Activated T-helper 1 cell treated with anti-CD3 and anti-CD28 coated beads, Interleukin-12 subunit alpha, Interleukin-12 subunit beta, Interleukin-2, Interleukin-4 antibody, amounts not matched to agents 30 ng/mL and 10 ng/mL and 1 ng/mL, durations not matched to agents 14 hours and 24 hours and 36 hours (primary cell): ENCODE measurements at places on chromosomes 7 and 10. TPM values are rescaled to one million over a fixed set of nuclear protein-coding genes. Genes with fewer than 3 reads are reported as not detected.

DNA sequence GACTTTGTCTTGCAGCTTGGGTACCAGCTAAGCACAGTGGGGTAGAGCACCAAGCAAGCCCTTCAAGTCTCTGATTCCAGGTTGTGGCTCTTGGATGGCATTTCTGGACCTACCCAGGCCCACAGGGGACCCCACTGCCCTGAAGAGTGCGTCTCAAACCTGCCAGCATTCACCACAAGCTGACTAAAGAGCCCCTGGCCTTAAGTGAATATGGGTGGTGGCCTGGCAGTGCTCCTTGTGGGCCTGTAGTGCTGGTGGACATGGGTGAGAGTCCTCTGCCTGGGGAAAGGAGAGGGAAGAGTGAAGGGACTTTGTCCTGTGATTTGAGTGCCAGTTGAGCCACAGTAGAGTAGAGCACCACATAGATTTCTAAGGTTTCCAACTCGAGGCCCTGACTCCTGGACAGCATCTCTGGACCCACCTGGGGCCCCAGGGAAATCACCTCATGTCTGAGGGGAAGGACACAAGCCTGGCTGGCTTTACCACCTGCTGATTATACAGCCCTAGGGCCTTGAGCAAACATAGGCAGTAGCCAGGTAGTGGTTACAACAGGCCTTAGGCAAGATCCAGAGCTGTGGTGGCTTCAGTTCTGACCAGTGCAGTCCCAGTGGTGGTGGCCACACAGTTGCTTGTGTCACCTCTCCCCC is 23.7 kb downstream of the GSDME start:
- DNase-seq = no peak

- no peak for DNase-seq
Measured at GRCh38 chr10:31404640-31405039, 85.6 kb downstream of the ZEB1 start.

GRCh38 chr7:114107522-114107921 is 188.7 kb upstream of the PPP1R3A start:
- DNase-seq = no peak

DNA sequence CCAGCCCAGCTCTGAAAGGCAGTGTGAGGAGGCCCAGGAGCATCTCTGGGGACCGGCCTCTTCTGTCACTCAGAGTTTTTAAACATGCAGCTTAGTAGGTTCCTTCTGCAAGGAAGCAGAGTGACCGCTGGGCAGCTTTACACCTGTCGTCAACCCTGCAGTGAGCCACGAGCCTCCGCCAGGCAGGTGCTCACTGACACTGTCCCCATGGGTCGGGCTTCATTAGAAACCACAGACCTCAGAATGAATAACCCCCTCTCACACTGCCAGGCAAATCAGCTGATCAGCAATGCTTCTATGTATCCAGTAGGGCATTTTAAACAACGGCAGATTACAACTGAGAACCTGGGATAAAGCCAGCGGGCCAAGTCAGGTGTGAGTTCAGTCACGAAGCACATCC is 106.1 kb downstream of the MAD1L1 start:
- no peak for DNase-seq

GRCh38 chr10:92689663-92690210 is at the start of gene HHEX:
TSS of gene HHEX (plus strand) at chr10:92689955. CDS start at chr10:92689987, 32 bp downstream.
- DNase-seq = no peak

DNA sequence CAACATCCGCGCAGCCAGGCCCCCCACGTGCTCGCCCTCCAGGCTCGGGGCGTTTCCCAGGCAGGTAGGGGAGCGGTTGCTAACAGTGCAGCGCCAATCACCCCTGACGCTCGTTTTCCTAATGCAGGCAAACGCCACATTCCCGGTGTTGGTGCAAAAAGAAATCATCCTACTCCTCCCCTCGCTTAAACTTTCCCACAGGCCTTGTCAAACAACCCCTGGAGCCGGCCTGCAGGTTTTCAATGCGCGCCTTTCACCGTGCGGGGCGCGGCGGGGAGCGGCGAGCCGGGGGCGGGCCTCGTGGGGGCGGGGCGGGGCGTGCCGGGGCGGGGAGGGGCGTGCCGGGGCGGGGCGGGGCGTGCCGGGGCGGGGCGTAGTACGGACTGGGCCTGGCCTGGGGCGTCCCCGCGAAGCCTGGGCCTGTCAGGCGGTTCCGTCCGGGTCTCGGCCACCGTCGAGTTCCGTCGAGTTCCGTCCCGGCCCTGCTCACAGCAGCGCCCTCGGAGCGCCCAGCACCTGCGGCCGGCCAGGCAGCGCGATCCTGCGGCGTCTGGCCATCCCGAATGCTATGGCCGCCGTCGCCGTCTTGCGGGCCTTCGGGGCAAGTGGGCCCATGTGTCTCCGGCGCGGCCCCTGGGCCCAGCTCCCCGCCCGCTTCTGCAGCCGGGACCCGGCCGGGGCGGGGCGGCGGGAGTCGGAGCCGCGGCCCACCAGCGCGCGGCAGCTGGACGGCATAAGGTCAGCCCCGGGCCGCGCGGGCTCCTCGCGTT is at the start of gene ECHDC3:
ECHDC3 (plus strand) TSS at position 374 of the 770 bp plus-strand sequence; CDS start at position 569, 195 bp downstream.
- no peak for DNase-seq

The ENTPD1 gene
- total RNA-seq = 25.8 and 26.3 TPM in 2 replicates

The PLCE1 gene
- not detected in 2 replicates for total RNA-seq

The PROSER2 gene
- 0.29 and 0.39 TPM in 2 replicates for total RNA-seq

The ANKRD2 gene
- total RNA-seq = not detected in 2 replicates

The ZNF804B gene
- total RNA-seq = not detected in 2 replicates

The CD36 gene
- not detected in 2 replicates for total RNA-seq
